Left lung (tissue), 14 donors: ENCODE measurements at places on chromosomes 3 and 15.
A peak's percentile ranks its signal among the peaks of the same experiment; 100 is the strongest.

- DNase-seq: peak; percentile 24
Observed at GRCh38 chr3:53941950-53942349, 50.3 kb upstream of the SELENOK start.

- no peak for DNase-seq
Observed at GRCh38 chr3:129470861-129471260, 30.8 kb downstream of the IFT122 start.

DNA sequence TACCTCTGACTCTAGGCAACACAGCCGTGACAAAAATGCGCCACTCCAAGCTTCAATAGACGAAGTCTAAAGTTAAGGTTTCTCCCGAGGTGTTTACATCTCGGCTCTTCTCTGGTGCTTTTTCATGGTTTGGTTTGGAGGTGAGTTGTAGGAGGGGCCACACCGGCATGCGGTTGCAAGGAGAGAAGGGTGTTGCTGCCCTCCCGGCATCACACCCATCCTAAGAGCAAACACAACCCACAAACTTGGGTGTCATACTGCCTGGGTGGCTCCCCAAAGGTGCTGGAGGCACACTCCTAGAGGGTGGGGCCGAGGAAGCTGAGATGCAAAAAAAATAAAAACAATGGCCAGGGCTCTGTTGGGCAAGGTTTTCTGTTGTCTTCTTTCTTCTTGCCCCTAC, 225.2 kb upstream of the ICE2 start:
- no peak for DNase-seq

GRCh38 chr15:68312701-68313204, 35.2 kb downstream of the FEM1B start:
- DNase-seq: no peak

DNA sequence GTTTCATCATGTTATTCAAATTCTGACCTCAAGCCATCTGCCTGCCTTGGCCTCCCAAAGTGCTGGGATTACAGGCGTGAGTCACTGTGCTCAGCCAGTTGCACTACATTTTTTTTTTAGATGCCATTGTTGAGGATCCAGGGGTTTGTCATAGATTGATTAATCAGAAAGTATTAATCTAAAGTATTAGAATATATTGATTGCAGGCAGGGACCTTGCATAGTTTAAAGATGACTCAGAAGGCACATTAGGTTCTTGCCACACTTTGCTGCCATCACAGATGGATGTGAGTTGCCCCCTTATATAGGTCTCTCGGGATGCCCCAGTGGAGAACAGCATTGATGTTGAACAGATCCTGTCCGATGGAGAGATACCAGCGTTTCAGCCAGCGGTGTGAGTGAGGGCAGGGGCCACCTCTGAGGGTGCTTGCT, 41.1 kb downstream of the IGF1R start:
- DNase-seq: no peak

DNA sequence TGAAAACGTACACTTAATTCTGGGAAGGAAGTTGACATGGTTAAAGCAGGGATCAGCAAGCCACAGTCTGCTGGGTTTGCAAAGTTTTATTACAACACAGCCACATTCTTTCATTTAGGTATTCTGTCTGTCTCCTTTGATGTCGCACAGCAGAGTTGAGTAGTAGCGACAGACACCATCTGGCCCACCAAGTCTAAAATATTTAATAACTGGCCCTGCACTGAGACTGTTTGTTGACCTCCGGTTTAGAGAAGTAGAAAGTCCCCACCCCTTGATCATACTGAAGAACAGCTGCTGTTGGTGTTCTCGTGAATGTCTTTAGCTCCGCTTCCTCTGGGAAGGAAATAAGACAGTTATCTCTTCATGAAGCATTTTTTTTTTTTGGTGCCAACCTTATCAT, 66.2 kb downstream of the MCTP2 start:
- no peak for DNase-seq

- no peak for DNase-seq
Observed at GRCh38 chr15:60574801-60575631, 96.1 kb upstream of the ICE2 start.
